NCI-H2171 treated with DMSO at 0.1 percent for 48 hours (cell line): ENCODE measurements at places on chromosomes 4 and X.

GRCh38 chr4:89797117-89797516, 39.8 kb downstream of the SNCA start:
- peak; percentile 13 for DNase-seq

GRCh38 chr4:26322346-26322745, 1.5 kb downstream of the RBPJ start:
- DNase-seq = no peak

- DNase-seq = no peak
These were observed at the start of gene SLC4A4 for GRCh38 chr4:71338846-71339593. Gene SLC4A4, plus strand, starts transcription at chr4:71339020.

DNA sequence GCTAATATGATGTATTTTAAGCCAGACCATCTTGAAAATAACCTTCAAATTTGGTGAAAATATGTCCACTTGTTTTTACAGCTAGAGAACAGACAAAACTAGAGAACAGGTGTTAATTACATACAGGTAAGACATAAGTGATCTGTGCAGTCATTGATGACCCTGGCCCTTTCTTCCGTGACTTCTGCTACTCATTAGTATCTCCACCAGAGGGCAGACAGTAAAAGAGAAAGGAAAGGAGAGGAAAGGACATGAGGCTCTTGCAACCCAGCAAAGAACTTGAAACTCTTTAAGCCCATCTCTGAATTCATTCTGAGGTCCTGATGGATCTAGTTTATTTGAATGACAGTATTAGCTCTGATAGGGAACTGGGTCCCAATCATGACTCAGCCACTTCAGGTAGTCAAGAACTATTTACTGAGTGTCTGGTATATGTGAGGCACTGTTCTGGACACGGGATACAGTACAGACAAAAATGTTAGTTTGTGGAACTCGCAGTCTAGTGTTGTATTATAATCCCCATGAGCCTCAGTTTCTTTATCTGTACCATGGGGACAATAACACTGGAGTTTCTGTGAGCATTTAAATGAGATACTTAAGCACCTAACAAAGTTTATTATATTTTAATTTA, 121.0 kb upstream of the TEX13D start:
- peak; percentile 5 for DNase-seq

DNA sequence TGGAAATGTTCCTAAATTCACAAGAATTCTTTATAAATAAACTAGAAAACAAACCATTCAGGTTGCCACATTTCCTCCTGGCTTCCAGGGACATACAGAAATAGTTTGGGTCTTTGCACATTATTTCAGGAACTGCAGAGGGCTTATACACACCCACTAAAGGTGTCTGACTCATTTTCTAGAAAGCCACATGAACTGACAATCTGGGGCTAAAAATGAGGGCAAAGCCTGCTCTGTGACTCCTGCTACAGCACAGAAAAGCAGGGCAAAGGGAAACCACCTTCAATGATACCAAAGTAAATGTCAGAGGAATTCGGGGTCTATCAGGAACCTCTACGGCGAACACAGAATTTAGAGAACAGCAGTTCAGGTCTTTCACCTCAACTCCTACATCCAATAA, 112.2 kb upstream of the MAP3K15 start:
- no peak for DNase-seq

DNA sequence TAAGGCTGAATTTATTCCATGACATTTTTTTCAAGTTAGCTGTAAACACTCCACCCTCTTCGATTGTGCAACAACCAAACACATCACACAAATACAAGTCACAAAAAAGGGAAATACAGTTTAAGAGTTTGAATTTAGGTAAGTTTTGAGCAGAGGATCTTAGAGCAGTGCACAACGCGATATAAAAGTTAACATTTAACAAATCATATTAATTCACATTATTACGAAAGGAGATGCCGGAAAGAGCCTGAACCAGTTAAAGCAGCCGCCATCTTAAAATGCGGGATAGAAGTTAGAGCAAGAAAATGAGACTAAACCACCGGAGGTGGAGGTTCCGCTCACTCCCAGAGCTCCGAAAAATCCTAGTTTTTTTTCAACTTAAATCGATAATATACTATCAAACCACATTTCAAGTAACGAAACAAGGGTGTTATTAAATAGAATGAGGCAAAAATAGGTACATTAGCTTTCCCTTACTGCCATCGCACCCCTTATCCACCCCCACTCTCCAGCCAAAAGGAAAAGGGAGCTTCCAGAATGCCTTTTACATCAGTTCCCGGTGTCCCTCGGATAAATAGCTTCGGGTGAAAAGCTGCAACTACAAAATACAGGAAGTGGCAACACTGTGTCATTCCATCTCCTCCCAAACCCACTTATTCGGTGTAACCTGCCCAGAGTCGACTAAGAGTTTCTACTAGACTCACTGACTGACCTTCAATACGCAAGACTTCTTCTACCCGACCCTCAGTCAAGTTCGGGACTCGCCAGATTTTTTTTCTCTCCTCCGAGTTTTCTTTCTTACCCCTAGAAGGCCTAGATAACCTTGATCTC, 1.9 kb downstream of the UBE2D3 start:
- DNase-seq = peak; percentile 63

GRCh38 chrX:77945910-77946545, 23.4 kb downstream of the PGAM4 start:
- DNase-seq = no peak

DNA sequence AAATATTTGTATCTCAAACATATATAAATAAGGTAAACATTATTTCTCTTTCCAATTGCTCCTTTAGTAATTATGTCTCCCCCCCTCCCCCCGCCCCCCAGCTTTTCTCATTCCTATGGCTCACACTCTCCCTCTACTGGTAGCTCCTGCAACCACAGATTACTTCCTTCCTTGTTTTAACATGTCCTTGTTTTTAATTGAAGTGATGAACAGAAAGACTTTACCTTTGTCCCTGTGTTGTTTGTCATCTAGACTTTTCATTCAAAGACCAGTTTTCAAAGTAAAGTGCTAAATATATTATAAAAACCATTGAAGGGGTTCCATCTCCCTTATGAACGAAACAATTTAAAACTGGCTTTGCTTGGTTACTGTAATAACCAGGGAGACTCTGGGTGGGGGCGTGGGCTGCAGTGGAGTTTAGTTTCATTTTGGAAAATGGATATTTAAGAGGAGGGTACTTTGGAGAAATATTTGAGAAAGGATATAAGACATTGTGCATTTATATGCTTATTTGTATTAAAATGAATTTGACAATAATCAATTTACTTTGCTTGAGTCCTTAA, 352.9 kb downstream of the RAPGEF2 start:
- DNase-seq = peak; percentile 4

DNA sequence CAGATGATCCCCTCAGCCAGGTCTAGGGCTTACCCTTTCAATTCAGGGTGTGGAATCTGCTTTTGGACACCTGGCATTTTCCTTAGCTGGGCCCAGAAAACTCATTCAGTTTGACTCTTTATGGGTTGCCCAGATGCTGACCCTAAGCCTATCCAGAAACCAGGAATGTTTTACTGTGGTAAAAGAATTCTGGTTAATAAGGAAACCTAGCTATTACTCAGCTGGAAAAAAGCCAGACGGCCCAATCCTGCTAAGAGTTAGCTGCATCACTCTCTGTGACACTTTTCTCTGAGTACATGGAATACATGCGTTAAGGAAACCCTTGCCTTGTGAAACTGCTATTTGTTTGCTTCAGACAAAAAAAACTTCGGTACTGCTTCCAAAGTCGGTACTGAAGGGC, 28.0 kb downstream of the ING2 start:
- no peak for DNase-seq

DNA sequence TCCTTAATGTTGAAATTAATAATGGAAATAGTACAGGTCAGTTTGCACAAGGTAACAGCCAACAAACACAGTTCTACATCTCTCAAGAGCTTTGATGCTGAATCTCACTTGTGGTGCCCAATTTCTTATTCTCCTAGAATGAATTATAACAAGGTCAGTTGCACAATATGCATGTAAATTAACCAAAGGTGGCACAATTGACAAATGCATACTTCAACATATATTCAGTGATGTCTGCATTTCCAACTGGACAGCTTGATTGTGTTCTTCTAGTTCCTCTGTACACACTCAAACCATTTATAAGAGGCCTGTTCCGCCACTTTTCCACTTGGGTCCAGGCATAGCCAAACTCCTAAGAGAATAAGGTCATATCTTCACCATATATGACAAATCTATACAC, 210.3 kb upstream of the EPHA5 start:
- no peak for DNase-seq

DNA sequence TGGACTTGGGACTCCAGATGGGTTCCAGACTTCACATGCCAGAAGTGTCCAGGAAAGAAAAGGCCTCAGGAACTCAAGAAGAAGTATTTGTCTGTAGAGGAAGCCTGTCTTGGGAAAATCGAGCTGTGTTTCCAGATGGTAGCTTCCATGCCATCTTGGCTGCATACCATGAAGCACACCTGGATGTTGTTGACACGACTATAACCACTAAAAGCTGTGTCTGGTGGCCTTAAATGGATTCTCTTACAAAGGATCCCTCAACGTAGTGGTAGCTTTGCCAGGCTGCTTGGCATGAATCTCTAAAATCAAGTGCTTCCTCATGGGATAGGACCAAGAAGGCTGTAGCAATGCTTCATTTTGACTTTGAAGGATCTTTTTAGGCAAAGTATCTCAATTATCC, 313.4 kb upstream of the BOD1L1 start:
- DNase-seq = no peak

GRCh38 chrX:10926404-10926803, 184.7 kb upstream of the HCCS start:
- DNase-seq = no peak

DNA sequence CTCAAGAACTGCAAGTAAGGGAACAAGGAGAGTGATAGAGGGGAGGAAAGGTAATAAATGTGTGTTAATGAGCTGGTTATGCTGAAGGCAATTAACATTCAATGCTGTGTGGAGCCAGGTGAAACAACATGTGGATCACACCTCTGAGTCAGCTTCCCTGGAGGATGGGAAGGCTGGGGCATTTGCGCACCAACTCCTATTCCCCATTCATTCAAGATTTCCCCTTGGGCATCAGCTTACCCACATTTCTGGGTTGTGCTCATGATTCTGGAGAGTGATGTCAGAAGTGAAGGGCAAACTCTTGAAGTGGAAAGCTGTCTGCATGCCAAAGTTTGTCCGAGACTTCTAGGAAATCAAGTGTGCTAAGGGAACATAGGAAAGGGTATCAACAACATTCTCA, 461.4 kb downstream of the MID1IP1 start:
- DNase-seq = no peak

DNA sequence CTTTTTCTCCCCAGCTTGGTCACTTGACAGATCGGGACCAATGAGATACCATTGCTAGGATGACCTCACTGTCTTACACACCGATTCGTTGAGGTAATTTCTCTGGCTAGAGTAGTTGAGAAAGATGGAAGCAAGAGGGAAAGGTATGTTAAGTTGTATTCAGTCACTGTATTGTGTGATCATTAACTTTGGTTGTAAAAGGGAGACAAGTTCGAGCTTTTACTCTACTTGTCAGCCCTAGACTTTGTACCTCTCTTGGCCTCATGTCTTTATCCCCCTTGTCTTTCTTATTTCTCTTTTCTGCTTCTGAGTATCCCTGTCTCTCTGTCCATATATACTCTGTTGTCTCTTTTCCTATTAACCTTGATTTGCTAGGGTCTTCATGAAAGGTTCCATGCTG, 15.5 kb downstream of the FMR1 start:
- no peak for DNase-seq

GRCh38 chr4:174531486-174531885, 9.2 kb upstream of the HPGD start:
- no peak for DNase-seq

GRCh38 chr4:76982638-76983584, 33.4 kb downstream of the SEPTIN11 start:
- no peak for DNase-seq

DNA sequence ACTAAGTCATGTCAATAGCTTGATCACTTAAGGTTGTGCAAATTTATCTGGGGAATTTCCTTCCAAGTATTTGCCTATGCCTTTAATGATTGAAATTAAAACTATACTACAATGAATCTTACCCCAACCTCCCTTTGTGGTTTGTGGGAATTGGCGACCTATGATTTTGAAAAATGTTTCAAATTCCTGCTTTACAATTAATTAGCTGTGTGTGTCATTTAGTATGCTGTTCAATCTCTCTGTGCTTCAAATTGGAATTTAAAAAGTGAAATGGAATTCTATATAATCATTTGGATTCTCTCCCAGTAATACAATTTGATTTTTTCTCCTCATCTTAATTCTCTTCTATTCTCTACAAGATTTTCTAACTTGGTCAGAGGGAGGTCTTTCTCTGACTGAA, 2319.5 kb downstream of the ARAP2 start:
- DNase-seq = no peak

DNA sequence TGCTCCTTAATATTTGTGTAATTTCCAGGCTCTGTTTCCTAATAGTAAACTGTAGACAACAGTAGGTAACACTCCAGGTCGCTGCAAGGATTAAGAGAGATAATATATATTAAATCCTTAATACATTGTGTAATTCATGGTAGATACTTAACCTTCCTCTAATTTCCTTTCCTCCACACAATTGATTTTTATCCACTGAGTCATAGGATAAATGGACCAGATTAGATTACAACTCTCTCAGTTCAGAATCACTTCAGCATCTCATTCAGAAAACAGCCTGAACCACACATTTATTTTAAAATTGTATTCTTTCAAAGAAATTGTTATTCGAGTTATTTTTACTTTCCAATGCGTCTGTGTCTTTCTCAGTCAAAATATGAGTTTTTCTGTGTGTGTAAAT, 17.1 kb downstream of the GK2 start:
- no peak for DNase-seq

- peak; percentile 15 for DNase-seq
These were observed 178.7 kb downstream of the DCTD start for GRCh38 chr4:182738283-182739047.

- DNase-seq = peak; percentile 43
These were observed 567.6 kb upstream of the SLIT2 start for GRCh38 chr4:19684084-19684483.

- no peak for DNase-seq
These were observed 119.2 kb downstream of the NEK1 start for GRCh38 chr4:169493164-169493524.

- no peak for DNase-seq
These were observed 891.0 kb upstream of the FRG1 start for GRCh38 chr4:189049682-189050081.

GRCh38 chr4:182015014-182015413, 228.2 kb upstream of the TENM3 start:
- DNase-seq = peak; percentile 39

- peak; percentile 1 for DNase-seq
These were observed 654.9 kb upstream of the HTR2C start for GRCh38 chrX:113929004-113929403.

DNA sequence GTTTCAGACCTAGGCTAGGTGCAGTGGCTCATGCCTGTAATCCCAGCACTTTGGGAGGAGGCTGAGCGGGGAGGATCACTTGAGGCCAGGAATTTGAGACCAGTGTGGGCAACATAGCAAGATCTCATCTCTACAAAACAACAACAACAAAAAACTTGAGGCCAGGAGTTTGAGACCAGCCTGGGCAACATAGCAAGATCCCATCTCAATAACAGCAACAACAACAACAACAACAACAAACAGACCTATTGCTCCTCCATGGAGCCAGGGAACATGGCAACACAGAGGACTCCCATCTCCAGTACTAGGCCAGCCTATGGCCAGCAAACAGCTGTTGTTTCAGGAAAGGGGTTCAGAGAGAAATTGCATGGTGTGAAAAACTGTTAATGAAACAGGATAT, 43.4 kb downstream of the SLC16A2 start:
- DNase-seq = no peak

- DNase-seq = no peak
These were observed 88.0 kb downstream of the ARSF start for GRCh38 chrX:3129256-3129655.
